Germinal center (tissue), 1 donor: ENCODE measurements at places on chromosomes 5 and 9.

- no peak for DNase-seq
These were observed 90.7 kb upstream of the DHFR start for GRCh38 chr5:80745490-80745889.

DNA sequence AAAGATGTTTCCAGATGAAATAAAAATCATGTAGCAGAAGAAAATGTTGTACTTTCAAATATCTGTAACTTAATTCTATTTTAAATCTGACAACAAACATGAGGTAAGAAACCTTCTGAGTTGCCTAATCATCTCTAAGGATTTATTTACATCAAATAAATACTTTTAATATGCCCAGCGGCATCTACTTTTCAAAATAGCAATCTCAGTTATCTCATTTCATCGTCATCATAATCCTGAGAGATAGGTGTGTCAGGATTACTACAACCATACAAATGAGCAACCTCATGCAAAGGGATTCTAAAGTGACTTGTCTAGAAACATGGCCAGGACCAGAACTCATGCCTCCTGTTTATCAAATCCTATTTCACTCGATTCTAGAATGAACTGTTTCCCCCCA, 49.5 kb downstream of the DENND1A start:
- no peak for DNase-seq

GRCh38 chr5:132867046-132867451, 607 bp downstream of the UQCRQ start:
- DNase-seq = no peak

DNA sequence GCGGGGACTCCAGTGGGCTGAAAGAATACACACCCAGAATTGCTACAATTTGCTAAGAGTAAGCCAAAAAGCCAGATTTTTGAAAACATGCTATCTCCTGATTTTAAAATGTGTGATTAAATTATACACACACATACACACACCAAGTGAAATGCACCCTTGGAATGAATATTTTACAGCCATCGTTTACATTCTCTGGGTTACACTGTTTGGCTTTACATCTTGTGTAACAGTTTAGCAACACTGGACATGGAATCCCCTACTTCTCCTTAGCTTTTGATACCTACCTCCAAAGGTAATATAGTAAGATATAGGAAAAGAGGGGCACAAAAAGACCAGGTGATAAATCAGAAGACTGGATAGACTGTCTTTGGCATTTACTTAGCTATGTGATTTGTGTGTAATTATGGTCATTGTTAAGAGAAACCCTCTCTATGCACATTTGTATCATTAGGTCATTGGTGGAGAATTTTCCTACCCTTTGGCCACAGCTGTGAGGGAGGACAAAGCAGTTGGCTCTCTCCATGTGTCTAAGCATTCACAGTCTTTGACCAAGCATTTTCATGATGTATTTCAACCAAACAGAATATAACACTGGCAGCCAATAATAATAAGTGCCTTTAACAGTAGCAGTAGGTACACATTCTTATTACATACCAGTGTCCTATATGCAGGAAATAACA, 7.6 kb downstream of the SVEP1 start:
- DNase-seq = no peak

- no peak for DNase-seq
These were observed 1.8 kb downstream of the FEM1C start for GRCh38 chr5:115542651-115543364.

- DNase-seq = peak; percentile 28
These were observed 65.4 kb downstream of the AUH start for GRCh38 chr9:91296354-91296753.

- no peak for DNase-seq
These were observed 31.6 kb downstream of the TLE4 start for GRCh38 chr9:79603222-79603920.

GRCh38 chr9:127139775-127140174, 17.3 kb upstream of the ANGPTL2 start:
- DNase-seq = no peak
